Anterior cingulate cortex (tissue), 58 donors: ENCODE measurements at places on chromosomes 2 and 18.

DNA sequence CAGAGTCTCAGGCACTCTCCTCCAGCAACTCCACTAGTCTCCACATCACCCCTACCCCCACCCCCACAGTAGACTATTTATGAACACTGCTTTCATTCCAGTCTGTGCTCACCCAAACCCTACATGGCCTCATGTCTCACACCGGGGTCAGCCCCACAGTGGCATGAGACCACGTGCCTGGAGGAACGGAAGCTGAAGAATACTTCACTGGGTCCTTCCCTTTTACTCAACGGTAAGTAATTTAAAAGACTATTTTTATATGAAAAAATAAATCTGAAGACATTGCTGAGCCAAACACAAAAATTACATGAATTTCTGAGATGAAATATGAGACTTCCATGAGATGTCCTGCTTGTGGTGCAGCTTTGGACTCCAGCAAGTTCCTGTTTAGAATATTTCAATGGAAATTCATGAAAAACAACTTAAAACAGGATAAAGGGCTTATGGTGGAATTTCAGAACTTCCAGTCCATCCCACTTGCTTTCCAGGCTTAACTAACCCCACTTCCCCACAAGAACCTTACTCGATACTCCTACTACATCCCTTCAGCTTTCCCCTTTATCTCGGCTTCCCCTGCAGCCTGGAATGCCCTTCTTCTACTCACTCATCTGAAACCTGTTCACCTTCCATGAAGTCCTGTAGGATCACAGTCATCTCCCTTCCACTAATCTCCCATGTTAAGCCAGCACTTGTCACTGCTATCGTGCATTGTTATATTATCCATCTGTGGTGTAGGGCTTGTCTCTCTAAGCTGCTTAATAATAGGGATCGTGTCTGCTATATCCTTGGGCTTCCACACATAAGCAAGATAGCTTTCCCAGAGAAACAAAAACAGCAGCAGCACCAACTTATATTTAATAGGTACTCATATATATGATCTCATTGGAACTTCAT is 47.9 kb downstream of the SLC14A1 start:
- no peak for DNase-seq

- DNase-seq: no peak
Observed at GRCh38 chr2:223082706-223083105, 30.7 kb downstream of the KCNE4 start.

- DNase-seq: no peak
Observed at GRCh38 chr18:73316513-73316912, 448.7 kb upstream of the NETO1 start.

GRCh38 chr2:75142081-75142480 is 57.2 kb downstream of the TACR1 start:
- DNase-seq: no peak

- DNase-seq: no peak
Observed at GRCh38 chr2:69494126-69494525, 56.9 kb upstream of the NFU1 start.

- DNase-seq: no peak
Observed at GRCh38 chr2:118403658-118404451, 315.6 kb downstream of the INSIG2 start.

- no peak for DNase-seq
Observed at GRCh38 chr2:220847006-220847405, 725.1 kb downstream of the EPHA4 start.
